CD4-positive, alpha-beta memory T cell (primary cell): ENCODE measurements at places on chromosomes 7 and 10. TPM values are rescaled to one million over a fixed set of nuclear protein-coding genes. Genes with fewer than 3 reads are reported as not detected.

FBXO24 gene
- 2.1 TPM for total RNA-seq

HOXA11 gene
- not detected for total RNA-seq

PKD1L1 gene
- total RNA-seq = 0.73 TPM

TMEM236 gene
- 0.17 TPM for total RNA-seq

TDRD1 gene
- 0.41 TPM for total RNA-seq

CCL24 gene
- total RNA-seq = not detected

LDB3 gene
- total RNA-seq = 0.08 TPM

PTPN12 gene
- total RNA-seq = 17.9 TPM

LIPN gene
- total RNA-seq = not detected

MPLKIP gene
- 34.3 TPM for total RNA-seq

PIP gene
- not detected for total RNA-seq

MAGI2 gene
- total RNA-seq = 0.23 TPM

VSTM2A gene
- not detected for total RNA-seq

CDK13 gene
- total RNA-seq = 101 TPM

ANKMY2 gene
- 13.6 TPM for total RNA-seq

DRGX gene
- total RNA-seq = not detected

TMEM184A gene
- total RNA-seq = not detected

FKBP6 gene
- total RNA-seq = not detected

SRGN gene
- 133 TPM for total RNA-seq

PCGF6 gene
- 8.7 TPM for total RNA-seq

IL2RA gene
- total RNA-seq = 17.1 TPM

TRIL gene
- total RNA-seq = not detected

TMEM26 gene
- not detected for total RNA-seq

COL17A1 gene
- total RNA-seq = not detected

MSS51 gene
- total RNA-seq = 6.2 TPM

ZNF467 gene
- total RNA-seq = 2.7 TPM

MOGAT3 gene
- total RNA-seq = not detected

FZD8 gene
- 1.2 TPM for total RNA-seq

MYO3A gene
- total RNA-seq = not detected

SMO gene
- total RNA-seq = not detected

EPO gene
- not detected for total RNA-seq

CLRN3 gene
- not detected for total RNA-seq

PAX4 gene
- not detected for total RNA-seq

TRPV5 gene
- total RNA-seq = not detected

DNAJC30 gene
- total RNA-seq = 16.3 TPM

RARRES2 gene
- total RNA-seq = not detected

TMEM273 gene
- total RNA-seq = 30.4 TPM

ZNF239 gene
- 5.8 TPM for total RNA-seq

MRPS17 gene
- 13.2 TPM for total RNA-seq

PSD gene
- 5.4 TPM for total RNA-seq
